Right cardiac atrium (tissue), 5 donors: ENCODE measurements at places on chromosomes 5 and 9. TPM values are rescaled to one million over a fixed set of nuclear protein-coding genes. Genes with fewer than 3 reads are reported as not detected.
A peak's percentile ranks its signal among the peaks of the same experiment; 100 is the strongest.

GRCh38 chr5:138661991-138662434 is 86.8 kb upstream of the HSPA9 start:
- DNase-seq: no peak

- no peak for DNase-seq
These were observed 632.2 kb downstream of the TLR4 start for GRCh38 chr9:118336250-118336942.

GRCh38 chr5:16057277-16057676 is 122.3 kb downstream of the MARCHF11 start:
- no peak for DNase-seq

Gene CMYA5
- 884 TPM for total RNA-seq

Gene SOWAHA
- total RNA-seq: not detected

Gene PTCH1
- total RNA-seq: 5.0 TPM

- no peak for DNase-seq
These were observed 37.2 kb upstream of the ADAMTS2 start for GRCh38 chr5:179382486-179382885.

Gene IL9
- total RNA-seq: not detected

GRCh38 chr9:115733318-115734110 is 420.1 kb upstream of the PAPPA start:
- no peak for DNase-seq

Gene IL31RA
- total RNA-seq: not detected

Gene DPH7
- total RNA-seq: 28.1 TPM

GRCh38 chr5:58675341-58675740 is 92.5 kb downstream of the RAB3C start:
- DNase-seq: no peak

- DNase-seq: peak; percentile 85
These were observed 38.3 kb downstream of the RECK start for GRCh38 chr9:36074870-36075532.

Gene MTX3
- 11.0 TPM for total RNA-seq

Gene PCDHGA7
- 4.3 TPM for total RNA-seq

GRCh38 chr5:136269973-136270372 is 77.0 kb upstream of the SMIM32 start:
- no peak for DNase-seq

DNA sequence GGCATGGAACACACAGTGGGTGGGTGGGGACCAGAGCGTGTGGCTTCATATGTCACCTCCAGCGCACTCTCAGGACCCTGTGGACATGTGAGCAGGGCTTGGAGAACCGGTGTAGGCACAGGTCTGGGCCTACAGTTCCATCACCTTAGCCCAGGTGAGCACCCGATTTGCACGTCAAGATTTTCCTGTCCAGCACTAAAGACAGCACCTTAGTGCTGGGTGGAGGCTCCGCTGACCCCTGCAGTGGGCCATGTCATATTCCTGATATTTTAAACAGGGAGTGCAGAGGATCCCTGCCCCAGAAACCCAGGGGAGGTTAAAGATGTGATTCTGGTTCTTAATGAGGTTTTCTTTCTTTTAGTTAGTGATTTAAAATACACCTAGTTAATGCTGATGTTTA is 356.0 kb upstream of the IRX4 start:
- no peak for DNase-seq

- no peak for DNase-seq
These were observed 6.4 kb upstream of the RFK start for GRCh38 chr9:76400534-76401096.

- DNase-seq: no peak
These were observed 83.0 kb downstream of the SEC61B start for GRCh38 chr9:99305124-99305523.

- no peak for DNase-seq
These were observed 56.8 kb upstream of the ALDH1B1 start for GRCh38 chr9:38335686-38336085.

Gene LCN6
- total RNA-seq: 22.8 TPM

Gene PLAC8L1
- not detected for total RNA-seq
